ENCODE measurements at places on chromosomes 1 and 21. TPM values are rescaled to one million over a fixed set of nuclear protein-coding genes. Genes with fewer than 3 reads are reported as not detected.

GRCh38 chr1:163161337-163161736 is 41.4 kb downstream of the RGS5 start:
- H3K4me3 ChIP-seq: no peak overlapping the region
- no peaks in the 10 kb centered on the region for H3K27me3 ChIP-seq
- H3K27ac ChIP-seq: no peak overlapping the region
- DNase-seq: no peak

Gene TMEM200B
- 6.3 TPM for polyA plus RNA-seq

GRCh38 chr1:226725897-226726267 is 13.2 kb downstream of the ITPKB start:
- no peak overlapping the region for H3K4me3 ChIP-seq
- no peak for DNase-seq
- H3K4me1 ChIP-seq: peaks cover 9% of the 10 kb centered on the region
- no peaks in the 10 kb centered on the region for H3K27me3 ChIP-seq

DNA sequence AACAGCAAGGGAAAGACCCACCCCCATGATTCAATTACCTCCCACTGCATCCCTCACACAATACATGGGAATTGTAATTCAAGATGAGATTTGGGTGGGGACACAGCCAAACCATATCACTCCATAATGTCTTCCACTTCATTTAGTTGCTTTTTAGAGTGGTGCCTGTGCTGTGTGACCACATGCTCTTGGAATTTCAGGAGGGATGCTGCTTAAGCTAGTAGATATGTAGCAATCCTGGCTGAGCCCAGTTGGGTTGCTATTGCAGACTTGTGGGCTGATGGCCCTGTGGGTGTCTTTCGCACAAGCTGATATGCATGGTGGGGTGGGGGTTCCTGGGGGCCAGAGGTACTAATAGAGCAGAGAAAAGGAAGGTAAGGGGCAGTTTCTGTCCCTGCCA is 160.4 kb upstream of the SYT6 start:
- H3K4me3 ChIP-seq: no peak overlapping the region
- no peaks in the 10 kb centered on the region for H3K36me3 ChIP-seq
- peak; percentile 65 for DNase-seq
- no peak overlapping the region for H3K27ac ChIP-seq
- peaks cover 25% of the 10 kb centered on the region for H3K4me1 ChIP-seq
- H3K27me3 ChIP-seq: no peaks in the 10 kb centered on the region

- peaks cover 20% of the 10 kb centered on the region for H3K4me1 ChIP-seq
- H3K4me3 ChIP-seq: no peak overlapping the region
- DNase-seq: no peak
Measured at GRCh38 chr21:28523367-28523766, 469.3 kb downstream of the LTN1 start.

DNA sequence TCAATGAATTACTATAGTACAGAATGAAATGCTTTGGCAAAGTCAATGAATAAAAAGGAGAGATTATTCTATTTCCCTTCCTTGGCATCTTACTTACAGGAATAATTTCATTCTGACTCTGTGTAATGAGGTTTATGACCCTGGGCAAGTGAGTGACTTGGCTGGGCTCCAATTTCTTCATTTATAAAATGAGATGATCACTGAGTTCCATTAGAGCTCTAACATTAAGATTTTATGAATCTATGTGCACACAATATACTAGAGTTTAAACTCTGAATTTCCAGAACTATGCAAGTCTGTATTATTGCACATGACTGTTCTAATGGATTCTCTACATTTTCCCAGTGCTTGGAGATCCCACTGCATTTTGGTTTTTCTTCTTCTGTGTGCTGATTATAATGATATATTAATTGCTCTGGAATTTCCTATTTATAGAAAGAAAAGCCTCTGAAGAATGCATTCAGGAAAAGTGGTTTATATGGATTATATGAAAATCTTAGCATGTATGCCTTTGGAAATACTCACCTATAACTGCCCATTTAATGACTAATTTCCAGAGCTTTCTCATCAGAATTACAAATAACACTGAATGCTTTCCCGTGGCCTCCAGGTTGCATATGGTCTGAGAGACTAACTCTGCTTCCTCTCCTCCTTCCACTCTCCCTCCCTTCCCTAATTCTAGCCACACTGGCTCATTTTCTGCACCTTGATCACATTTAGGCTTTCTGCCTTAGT is 97.4 kb upstream of the CHRM3 start:
- H3K27ac ChIP-seq: no peak overlapping the region
- DNase-seq: no peak
- H3K27me3 ChIP-seq: no peaks in the 10 kb centered on the region
- H3K4me3 ChIP-seq: no peak overlapping the region

Gene REN
- not detected for polyA plus RNA-seq

DNA sequence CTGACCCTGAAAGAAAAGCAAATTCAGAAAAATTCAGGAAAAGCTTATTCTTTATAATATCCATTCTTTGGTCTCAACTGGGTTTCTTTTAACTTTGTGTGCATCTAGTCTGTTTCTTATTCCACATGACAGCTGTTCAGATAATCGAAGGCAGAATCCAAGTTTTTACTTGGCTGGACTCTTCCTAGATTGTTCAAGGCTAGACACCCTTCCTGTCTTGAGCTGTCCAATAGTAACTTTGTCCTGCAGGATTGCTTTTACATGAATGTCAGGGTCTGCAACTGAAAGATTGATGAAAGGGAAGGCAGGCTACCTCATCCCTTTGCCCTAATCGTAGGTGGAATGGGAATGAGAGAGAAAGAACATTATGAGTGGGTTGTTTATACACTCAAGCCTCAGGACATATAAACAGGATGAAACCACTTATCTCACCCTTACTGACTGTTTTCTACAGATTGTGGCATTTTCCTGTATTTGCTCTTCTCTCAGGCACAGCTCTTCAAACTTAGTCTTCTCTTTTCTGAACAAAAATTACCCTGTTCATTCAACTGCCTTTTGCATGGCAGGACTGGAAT is 76.9 kb downstream of the LEPR start:
- no peaks in the 10 kb centered on the region for H3K4me1 ChIP-seq
- no peaks in the 10 kb centered on the region for H3K27me3 ChIP-seq
- DNase-seq: no peak
- no peaks in the 10 kb centered on the region for H3K36me3 ChIP-seq

Gene DNAJC6
- 2.5 TPM for polyA plus RNA-seq

- H3K27me3 ChIP-seq: peaks cover 16% of the 10 kb centered on the region
- no peaks in the 10 kb centered on the region for H3K36me3 ChIP-seq
- no peak overlapping the region for H3K4me3 ChIP-seq
- peak overlapping the region; percentile 45 for H3K27ac ChIP-seq
- peak; percentile 84 for DNase-seq
Measured at GRCh38 chr1:30511991-30512913, 211.1 kb downstream of the MATN1 start.

DNA sequence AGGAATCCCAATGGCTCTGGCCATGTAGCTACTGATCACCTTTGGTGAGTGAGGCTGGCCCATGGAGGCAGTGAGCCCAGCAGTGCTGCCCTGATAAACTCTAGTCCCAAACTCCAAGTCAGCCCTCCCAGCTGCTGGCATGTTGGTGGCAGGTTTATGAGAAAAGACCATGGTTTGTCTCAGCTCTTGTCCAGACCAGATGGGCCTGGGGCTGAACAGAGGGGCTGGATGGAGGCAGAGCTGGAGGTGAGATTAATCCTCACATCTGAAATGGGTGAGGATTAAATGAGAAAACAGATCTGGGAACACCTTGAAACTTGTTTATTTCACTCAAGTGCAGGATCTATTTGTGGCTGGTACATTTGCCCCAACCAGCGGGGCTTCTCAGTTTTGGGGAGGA is 3.2 kb downstream of the TMEM269 start:
- no peak overlapping the region for H3K27ac ChIP-seq
- no peak for DNase-seq
- no peak overlapping the region for H3K4me3 ChIP-seq
- H3K36me3 ChIP-seq: no peaks in the 10 kb centered on the region
- no peaks in the 10 kb centered on the region for H3K4me1 ChIP-seq

- H3K36me3 ChIP-seq: peaks cover 98% of the 10 kb centered on the region
- no peak for DNase-seq
- H3K4me3 ChIP-seq: no peak overlapping the region
- H3K4me1 ChIP-seq: no peaks in the 10 kb centered on the region
- H3K27me3 ChIP-seq: no peaks in the 10 kb centered on the region
Measured at GRCh38 chr1:71068325-71069240, 12.3 kb downstream of the ZRANB2 start.
